Thoracic aorta (tissue), 2 donors: ENCODE measurements at places on chromosomes 16 and 17. TPM values are rescaled to one million over a fixed set of nuclear protein-coding genes. Genes with fewer than 3 reads are reported as not detected.
A peak's percentile ranks its signal among the peaks of the same experiment; 100 is the strongest.

GRCh38 chr17:78387977-78388941 lies 9.8 kb downstream of the PGS1 start:
- H3K4me3 ChIP-seq: no peak overlapping the region
- no peaks in the 10 kb centered on the region for H3K36me3 ChIP-seq
- peak overlapping the region; percentile 67 for H3K27ac ChIP-seq
- H3K27me3 ChIP-seq: no peaks in the 10 kb centered on the region
- no peak for DNase-seq
- peaks cover 38% of the 10 kb centered on the region for H3K4me1 ChIP-seq

DNA sequence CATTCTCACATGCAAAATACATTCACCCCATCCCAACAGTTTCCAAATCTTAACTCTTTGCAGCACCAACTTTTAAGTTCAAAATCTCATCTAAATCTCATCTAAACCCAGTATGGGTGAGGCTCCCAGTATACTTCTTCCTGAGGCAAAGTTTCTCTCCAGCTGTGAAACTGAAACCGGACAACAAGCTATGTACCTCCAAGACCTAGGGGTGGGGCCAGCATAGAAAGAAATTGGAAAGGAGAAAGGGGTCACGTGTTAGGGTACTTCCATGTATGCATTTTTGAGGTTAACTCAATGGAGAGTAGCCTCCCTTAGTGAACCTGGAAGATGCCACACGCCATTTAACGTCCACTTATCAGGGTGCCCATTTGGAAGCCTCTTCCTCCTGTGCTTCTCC lies 23.9 kb upstream of the LRRC75A start:
- no peak for DNase-seq
- no peaks in the 10 kb centered on the region for H3K36me3 ChIP-seq
- H3K4me3 ChIP-seq: no peak overlapping the region
- H3K4me1 ChIP-seq: peaks cover 2% of the 10 kb centered on the region
- H3K27me3 ChIP-seq: no peaks in the 10 kb centered on the region

GRCh38 chr17:81388612-81389367 lies 6.5 kb upstream of the BAHCC1 start:
- no peak overlapping the region for H3K4me3 ChIP-seq
- H3K36me3 ChIP-seq: no peaks in the 10 kb centered on the region
- no peak overlapping the region for H3K27ac ChIP-seq
- peaks cover 20% of the 10 kb centered on the region for H3K4me1 ChIP-seq
- no peaks in the 10 kb centered on the region for H3K27me3 ChIP-seq

DNA sequence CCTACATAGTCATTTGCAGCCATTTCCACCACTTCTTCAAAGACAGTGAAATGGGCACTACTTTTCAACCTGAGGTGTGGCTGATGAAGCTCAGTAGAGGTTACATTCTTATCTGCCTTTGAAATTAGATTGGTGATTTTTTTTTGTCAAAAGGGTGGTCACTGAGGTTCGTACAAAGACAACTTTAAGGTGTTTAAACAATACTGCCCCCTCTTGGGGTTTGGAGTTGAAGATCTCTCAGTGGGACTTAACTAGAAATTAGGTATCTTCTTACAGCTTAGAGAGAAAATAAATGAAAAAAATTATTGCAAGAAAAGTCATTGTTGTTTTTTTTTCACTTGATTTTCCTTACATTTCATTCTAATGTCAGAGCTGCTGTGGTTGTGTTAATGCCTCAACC lies 713.2 kb downstream of the CDH11 start:
- DNase-seq: no peak
- peaks cover 12% of the 10 kb centered on the region for H3K4me1 ChIP-seq
- H3K27ac ChIP-seq: no peak overlapping the region

DNA sequence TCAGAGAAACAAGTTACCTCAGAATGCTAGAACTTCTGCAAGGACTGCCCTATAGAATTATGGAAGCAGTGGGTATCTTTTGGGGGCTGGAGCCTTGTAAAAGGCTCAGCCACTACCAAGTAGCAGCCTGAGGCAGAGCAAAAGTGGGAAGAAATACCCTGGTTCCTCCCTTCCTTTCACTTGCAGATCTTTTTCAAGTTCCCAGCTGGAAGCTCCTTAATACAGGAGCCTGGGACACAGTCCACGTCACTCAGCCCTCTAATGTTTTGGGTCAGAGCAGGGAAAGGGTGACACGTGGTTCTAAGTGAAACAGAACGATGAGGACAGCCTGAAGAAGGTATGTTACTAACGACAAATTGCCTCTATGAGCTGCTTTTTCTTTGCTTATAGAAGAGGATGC lies 93.1 kb downstream of the CNTNAP4 start:
- no peak overlapping the region for H3K27ac ChIP-seq
- no peak overlapping the region for H3K4me3 ChIP-seq
- no peaks in the 10 kb centered on the region for H3K27me3 ChIP-seq
- no peaks in the 10 kb centered on the region for H3K36me3 ChIP-seq

GRCh38 chr17:78525511-78526160 lies 51.6 kb downstream of the DNAH17 start:
- no peak overlapping the region for H3K4me3 ChIP-seq
- H3K27ac ChIP-seq: no peak overlapping the region
- no peaks in the 10 kb centered on the region for H3K27me3 ChIP-seq
- H3K36me3 ChIP-seq: no peaks in the 10 kb centered on the region
- no peak for DNase-seq

The SHBG gene
- total RNA-seq: not detected

- no peaks in the 10 kb centered on the region for H3K27me3 ChIP-seq
- H3K4me3 ChIP-seq: no peak overlapping the region
- H3K27ac ChIP-seq: no peak overlapping the region
- no peak for DNase-seq
- H3K36me3 ChIP-seq: peaks cover 14% of the 10 kb centered on the region
- no peaks in the 10 kb centered on the region for H3K4me1 ChIP-seq
Observed at GRCh38 chr16:2082983-2083364, 35.2 kb downstream of the TSC2 start.

DNA sequence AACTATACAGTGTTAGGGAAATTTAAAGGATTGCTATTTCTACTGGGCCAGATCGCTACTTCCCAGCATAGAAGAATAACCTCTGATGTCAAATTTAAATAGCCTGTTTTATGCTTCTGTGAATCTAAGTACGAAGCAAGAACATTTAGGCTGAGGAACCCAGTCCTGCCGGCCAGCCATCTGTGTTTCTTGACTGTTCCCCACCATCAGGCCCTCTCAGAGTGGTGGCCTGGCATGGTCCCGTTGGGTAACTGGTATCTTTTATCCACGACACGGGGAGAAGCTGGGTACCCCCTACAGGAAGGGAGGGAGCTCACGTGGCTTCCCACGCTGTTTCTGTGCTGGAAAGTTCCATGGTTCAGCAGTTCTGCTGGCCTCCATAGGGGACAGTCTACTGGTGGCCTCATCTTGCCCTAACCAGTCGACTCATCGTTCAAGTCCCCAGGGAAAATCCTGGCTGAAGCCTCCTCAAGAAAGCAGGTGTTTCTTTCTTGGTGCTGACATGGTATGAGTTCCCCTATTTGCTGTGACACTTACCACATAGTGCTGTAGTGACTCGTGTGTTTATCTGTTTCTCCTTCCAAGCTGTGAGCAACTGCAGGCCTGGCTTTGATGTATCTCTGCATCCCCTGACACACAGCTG lies 201.7 kb upstream of the NLRP1 start:
- no peaks in the 10 kb centered on the region for H3K36me3 ChIP-seq
- H3K4me1 ChIP-seq: no peaks in the 10 kb centered on the region
- no peaks in the 10 kb centered on the region for H3K27me3 ChIP-seq
- no peak overlapping the region for H3K27ac ChIP-seq
- no peak for DNase-seq

- peaks cover 65% of the 10 kb centered on the region for H3K36me3 ChIP-seq
- no peak for DNase-seq
- no peaks in the 10 kb centered on the region for H3K27me3 ChIP-seq
- H3K4me1 ChIP-seq: peaks cover 37% of the 10 kb centered on the region
- no peak overlapping the region for H3K27ac ChIP-seq
Observed at GRCh38 chr16:3769942-3770341, 52.6 kb upstream of the TRAP1 start.

GRCh38 chr17:65529040-65529633 lies 32.3 kb downstream of the AXIN2 start:
- peaks cover 26% of the 10 kb centered on the region for H3K36me3 ChIP-seq
- H3K4me3 ChIP-seq: no peak overlapping the region
- no peak overlapping the region for H3K27ac ChIP-seq
- H3K4me1 ChIP-seq: peaks cover 18% of the 10 kb centered on the region
- DNase-seq: no peak

The TMEM106A gene
- 22.5 TPM for total RNA-seq

- no peak for DNase-seq
- no peak overlapping the region for H3K27ac ChIP-seq
- no peak overlapping the region for H3K4me3 ChIP-seq
- peaks cover 6% of the 10 kb centered on the region for H3K27me3 ChIP-seq
- no peaks in the 10 kb centered on the region for H3K4me1 ChIP-seq
Observed at GRCh38 chr17:49439673-49440571, 25.2 kb upstream of the PHB1 start.

DNA sequence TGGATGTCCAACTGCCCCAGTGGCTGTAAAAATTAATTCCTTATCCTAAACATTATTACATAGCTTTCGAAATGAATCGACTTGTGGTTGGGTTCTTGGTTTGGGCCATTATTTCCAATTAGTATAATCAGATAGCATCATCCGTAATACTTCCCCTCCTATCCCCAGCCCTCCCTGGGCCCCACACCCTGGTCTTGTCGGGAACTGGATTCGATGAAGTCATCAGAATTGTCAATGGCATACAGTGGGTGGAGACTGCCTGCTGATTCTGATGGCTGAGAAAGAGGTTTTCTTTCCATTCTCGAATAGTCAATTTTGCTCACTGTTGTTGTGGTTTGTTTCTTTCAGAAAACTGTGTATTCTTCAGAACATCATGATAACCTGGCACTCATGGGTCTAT lies 395.1 kb downstream of the SEC14L1 start:
- H3K4me1 ChIP-seq: no peaks in the 10 kb centered on the region
- H3K27me3 ChIP-seq: no peaks in the 10 kb centered on the region
- no peak for DNase-seq
- H3K4me3 ChIP-seq: no peak overlapping the region
- no peak overlapping the region for H3K27ac ChIP-seq

The TEKT1 gene
- not detected for total RNA-seq

- H3K4me3 ChIP-seq: no peak overlapping the region
- no peak overlapping the region for H3K27ac ChIP-seq
- no peak for DNase-seq
- H3K27me3 ChIP-seq: no peaks in the 10 kb centered on the region
Observed at GRCh38 chr17:80195671-80196529, 24.2 kb downstream of the SGSH start.

- no peaks in the 10 kb centered on the region for H3K4me1 ChIP-seq
- no peak overlapping the region for H3K4me3 ChIP-seq
- H3K27ac ChIP-seq: no peak overlapping the region
- H3K36me3 ChIP-seq: no peaks in the 10 kb centered on the region
- DNase-seq: no peak
Observed at GRCh38 chr16:89038811-89039735, 54.6 kb upstream of the ACSF3 start.

DNA sequence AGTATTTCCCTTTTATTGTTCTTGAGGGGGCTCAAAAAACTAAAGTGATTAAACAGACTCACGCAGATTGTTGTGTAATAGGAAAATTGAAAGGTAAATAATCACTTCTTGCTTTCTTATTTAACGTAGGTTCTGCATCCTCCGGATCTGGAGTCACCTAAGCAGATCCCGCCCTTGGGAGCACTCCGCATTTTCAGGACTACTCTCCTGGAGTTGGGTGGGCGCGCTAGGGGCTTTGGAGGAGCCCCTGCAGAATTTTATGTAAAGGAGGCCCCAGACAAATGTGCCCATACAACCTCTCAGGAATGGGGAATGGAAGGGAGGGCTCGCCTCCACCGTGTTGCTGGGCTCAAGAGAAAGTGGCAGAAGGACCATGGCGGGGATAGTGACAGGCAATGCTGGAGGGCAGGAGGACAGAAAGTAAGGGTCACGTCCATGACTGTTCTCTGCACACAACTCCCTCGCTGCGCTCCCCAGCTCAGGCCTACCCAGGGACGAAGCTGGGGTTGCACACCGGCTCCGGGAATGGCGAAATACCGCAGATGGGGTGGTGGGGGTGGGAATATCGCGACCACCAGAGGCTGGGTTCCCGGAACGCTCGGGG lies 8.3 kb downstream of the MT2A start:
- no peak overlapping the region for H3K27ac ChIP-seq
- no peak for DNase-seq
- no peaks in the 10 kb centered on the region for H3K27me3 ChIP-seq

DNA sequence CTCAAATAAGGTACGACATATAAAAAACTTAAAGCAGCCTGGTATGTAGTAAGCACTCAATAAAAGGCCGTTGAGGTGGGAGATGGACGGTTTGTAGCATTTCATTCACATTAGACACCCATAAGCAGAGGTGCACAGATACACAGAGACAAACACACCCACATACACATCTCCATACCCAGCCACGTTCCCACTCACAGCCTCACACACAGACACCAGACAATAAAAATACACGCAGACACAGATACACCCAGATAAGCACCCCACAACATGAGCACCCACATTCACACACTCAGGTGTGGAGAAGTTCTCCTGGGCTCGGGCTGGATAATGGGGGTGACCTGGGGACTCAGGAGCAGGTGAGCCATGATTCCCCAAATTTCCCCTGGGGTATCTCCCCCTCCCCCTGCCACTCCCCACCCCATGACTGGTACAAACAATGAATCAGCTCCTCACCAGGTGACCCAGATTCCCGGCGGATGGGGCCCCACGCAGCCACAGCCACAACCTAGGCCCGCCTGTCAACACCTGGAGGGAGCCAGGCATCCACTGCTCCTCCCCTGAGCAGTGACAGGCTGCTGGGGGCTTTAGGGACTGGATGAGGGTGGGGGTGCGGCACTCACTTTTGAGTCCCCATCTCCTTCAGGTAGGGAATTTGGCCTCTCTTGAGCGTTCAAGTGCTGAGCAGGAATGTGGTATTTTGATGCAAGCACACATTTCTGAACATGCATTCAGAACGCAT lies 2.7 kb downstream of the DLX3 start:
- H3K27ac ChIP-seq: no peak overlapping the region
- no peak overlapping the region for H3K4me3 ChIP-seq
- H3K27me3 ChIP-seq: peaks cover 21% of the 10 kb centered on the region
- DNase-seq: no peak

DNA sequence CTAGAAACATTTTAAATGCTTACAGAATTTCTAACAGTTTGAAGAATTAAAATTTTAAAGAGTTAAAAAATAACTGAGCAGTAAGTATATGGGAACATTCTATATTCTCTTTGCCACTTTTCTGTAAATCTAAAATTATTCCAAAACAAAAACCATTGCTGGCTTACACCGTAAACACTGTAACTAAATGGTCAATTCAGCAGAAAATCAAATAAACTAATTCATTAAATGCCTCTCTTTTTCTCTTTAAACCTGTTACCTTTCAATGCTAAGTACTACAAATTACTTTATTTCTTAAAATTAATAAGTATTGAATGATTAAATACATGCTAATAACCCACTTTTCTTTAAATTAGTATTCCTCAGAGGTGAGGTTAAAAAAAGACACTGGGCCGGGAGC lies 14.0 kb downstream of the TERB1 start:
- no peaks in the 10 kb centered on the region for H3K4me1 ChIP-seq
- H3K4me3 ChIP-seq: no peak overlapping the region
- no peak for DNase-seq
- H3K36me3 ChIP-seq: no peaks in the 10 kb centered on the region
